ENCODE measurements at places on chromosomes 7 and 10.

DNA sequence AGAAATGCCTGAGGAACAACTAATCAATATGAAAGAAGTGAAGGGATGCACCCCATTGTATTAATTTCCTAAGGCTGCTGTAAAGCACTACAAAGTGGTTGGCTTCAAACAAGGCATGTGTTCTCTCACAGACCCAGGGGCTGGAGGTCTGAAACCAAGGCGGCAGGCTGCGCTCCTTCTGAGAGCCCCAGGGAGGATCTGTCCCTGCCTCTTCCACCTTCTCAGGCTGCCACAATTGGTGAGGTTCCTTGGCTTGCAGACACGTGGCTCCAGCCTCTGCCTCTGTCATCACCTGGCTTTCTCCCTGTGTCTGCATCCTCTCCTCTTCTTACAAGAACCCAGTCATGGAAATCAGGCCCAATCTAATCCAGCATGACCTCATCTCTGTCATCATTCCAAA lies 110.1 kb downstream of the TNS3 start:
- DNase-seq: no peak

DNA sequence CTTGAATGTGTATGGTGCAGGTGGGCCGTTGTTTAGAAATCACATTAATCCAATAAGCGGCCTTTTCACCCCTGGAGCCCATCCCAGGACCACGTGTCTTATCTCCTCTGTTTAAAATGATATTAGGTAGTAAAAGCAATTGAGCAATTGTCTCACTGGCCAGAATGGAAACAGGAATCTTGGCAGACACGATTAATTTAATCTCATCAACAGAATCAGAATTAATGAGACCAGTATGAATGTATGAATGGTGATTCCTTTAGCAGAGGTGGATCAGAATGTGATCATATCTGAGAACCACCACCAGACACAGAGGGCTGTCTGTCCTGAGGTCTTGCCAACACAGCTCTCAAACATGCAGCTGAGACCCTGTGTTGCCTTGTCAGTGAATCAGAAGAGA lies 1591.4 kb downstream of the REEP3 start:
- no peak for DNase-seq

- DNase-seq: no peak
These were observed 695.6 kb downstream of the PARD3 start for GRCh38 chr10:34119456-34119855.

DNA sequence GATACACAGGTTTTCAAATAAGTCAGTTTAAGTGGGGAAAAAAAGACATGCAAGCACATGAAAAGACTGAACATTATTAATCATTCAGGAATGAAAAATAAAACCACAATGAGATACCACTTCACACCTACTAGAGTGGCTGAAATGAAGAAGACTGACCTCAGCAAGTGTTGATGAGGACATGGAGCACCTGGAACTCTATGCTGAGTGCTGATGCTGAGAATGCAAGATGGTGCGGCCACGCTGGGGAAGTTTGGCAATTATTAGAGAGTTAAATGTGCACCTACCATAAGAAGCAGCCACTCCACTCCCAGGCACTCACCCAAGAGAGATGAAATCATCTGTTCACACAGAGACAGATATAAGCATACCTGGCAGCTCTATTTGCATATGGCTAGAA lies 32.9 kb upstream of the ELFN1 start:
- no peak for DNase-seq

GRCh38 chr10:101214446-101215396 lies 14.5 kb downstream of the LBX1 start:
- DNase-seq: no peak

- no peak for DNase-seq
These were observed 45.6 kb downstream of the BMPR1A start for GRCh38 chr10:86801995-86802394.

DNA sequence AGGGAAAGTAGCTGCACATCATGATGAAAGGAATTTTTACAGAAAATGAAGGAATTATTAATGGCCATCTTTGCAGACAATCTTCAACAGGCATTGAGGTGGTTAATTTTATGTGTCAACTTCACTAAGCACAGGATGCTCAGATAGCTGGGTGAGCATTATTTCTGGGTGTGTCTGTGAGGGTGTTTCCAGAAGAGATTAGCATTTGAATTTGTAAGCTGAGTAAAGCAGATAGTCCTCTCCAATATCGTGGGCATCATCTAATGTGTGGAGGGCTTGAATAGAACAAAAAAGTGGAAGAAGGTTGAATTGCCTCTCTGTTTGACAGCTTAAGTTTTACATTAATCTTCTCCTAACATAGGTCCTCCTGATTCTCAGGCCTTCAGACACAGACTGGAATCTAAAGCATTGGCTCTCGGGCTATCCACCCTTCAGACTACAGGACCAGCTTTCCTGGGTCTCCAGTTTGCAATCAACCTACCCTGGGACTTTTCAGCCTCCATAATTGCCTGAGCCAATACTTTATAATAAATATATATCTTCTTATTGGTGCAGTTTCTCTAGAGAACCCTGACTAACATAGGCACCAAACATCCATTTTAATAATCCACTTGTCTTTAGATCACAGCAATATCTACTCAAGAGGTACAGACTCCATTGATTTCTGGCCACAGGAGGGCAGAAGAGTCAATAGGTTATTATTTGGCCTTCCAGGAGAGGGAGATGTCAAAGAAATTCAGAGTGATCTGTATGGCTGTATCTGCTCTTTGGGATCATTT lies 10.5 kb upstream of the CRPPA start:
- DNase-seq: peak; percentile 21

GRCh38 chr7:41708581-41709358 lies 5.9 kb upstream of the INHBA start:
- DNase-seq: no peak

- DNase-seq: no peak
These were observed 194.8 kb downstream of the MAD1L1 start for GRCh38 chr7:2037808-2038522.

DNA sequence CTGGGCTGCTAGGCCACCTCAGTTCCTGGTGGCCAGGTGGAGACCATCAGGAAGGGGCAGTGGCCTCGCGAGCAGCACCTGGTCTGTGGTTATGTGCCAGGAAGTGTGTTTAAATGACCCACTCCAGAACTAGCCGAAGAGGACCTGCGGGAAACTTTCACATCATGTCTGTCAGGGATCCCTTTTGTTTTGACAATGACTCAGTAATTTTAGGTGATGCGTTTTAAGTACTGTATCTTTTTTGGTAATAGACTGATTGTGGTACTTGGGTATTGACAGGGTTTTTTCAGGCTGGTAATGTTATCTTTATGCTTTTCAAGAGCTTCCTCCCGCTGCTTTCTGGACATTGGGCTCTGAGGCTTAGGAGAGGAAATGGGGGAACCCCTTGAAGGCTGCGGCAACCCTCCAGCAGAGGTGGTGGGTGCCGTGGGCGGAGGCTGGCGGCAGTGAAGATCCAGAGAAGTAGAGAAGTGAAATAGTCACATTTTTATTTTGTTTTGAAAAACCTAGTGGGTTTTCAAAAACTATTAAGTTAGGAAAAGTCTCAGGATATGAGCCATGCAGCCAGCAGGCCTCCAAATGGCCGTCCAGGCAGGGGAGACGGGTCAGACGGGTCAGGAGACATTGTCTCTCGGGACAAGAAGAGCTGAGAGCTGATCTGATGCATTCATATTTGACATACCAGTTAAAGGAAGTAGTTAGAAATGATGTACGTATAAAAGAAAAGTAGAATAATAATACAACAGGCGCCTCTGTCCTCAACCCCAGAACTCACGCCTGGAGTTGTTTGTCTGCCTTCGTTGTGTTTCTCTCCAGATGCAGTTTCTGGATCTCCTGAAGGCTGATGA lies 27.7 kb downstream of the PPP2R2D start:
- no peak for DNase-seq

- DNase-seq: no peak
These were observed 335.4 kb upstream of the PFKP start for GRCh38 chr10:2731940-2732339.

DNA sequence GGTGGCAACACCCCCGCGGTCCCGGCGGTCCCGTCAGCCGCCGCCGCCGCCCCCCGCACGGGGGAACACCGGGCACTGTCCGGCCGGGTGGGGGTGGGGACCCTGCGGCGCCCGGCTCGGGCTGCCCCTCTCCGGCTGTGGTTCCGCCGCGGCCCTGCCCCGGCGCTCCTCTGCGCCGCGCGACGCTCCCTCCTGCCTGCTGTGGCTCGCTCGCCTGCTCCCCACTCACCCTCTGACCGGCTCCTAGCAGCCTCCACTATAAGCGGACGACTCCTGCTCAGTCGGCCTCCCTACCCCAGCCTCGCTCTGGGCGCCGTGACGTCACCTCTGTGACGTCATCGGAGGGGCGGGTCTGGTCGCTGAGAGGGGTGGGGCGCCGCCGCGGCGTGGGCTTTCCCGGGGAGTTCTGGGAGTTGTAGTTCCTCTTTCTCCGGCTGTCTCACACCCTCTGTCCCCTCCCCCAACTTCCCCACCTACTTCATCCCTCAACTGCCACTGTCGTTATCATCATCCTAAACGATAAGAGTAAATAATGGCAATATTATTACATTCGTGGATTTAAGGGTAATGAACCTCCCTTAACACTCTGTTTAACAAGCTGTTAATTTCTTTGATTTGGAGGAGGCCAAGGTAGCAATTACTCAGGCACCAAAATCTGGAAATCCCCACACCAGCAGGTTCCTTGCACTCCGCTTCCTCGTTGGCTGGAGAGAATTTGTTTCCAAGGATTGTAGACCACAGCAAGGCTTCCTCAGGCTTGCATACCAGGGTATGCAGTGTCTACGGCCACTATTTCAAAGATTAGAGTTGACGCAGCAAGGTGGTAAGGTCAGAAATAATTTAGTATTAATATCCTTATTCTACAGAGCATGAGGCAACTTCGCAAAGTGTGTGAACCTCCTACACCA lies at the start of gene UBE2H:
UBE2H (minus strand) TSS at position 308 of the 908 bp plus-strand sequence. CDS start 405 bp downstream, outside the sequence.
- DNase-seq: peak; percentile 52

GRCh38 chr10:5265139-5265538 lies 68.5 kb downstream of the AKR1C4 start:
- DNase-seq: no peak

GRCh38 chr7:41571573-41571972 lies 131.3 kb downstream of the INHBA start:
- no peak for DNase-seq

GRCh38 chr7:77185866-77186265 lies 13.8 kb downstream of the FGL2 start:
- no peak for DNase-seq

DNA sequence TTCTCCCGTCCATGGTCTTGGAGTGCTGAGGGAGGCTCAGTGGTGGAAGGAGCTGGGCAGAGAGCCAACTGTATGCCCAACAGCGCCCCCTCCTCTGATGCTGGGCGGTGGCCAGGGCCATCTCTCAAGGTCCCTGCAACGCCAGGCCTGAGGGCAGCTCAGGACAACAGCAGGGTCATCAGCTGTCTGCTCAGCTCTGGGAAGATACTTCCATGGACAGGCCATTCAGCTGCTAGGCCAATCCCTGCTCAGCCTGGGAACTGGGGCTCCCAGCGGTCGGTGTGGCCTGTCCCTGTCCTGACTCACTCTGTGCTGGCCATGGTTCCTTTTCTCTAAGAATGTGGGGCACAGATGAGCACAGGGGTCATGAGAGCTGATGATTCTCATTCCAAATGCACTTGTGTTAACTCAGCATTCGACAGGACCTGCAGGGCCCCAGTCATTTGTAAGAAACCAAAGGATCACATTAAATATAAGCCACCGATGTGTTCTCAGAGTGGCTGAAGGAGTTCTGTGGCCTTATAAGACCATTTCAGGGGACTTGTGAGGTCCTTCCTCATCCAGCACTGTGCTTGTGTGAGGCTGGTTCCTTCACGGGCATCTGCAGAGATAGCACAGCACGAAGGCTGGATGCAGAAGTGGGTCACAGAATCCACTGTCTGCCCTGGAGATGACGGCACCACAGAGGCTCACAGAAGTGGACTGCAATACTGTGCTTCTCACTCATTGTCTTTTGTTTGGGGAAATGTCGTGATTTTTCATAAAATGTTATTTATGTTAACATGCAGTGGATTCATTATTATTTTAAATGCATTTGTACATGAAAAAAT lies 73.0 kb downstream of the ADCY1 start:
- no peak for DNase-seq

- DNase-seq: no peak
These were observed 474.2 kb downstream of the ADRA2A start for GRCh38 chr10:111551001-111551400.

- no peak for DNase-seq
These were observed 357.4 kb downstream of the GLRX3 start for GRCh38 chr10:130493446-130494145.

DNA sequence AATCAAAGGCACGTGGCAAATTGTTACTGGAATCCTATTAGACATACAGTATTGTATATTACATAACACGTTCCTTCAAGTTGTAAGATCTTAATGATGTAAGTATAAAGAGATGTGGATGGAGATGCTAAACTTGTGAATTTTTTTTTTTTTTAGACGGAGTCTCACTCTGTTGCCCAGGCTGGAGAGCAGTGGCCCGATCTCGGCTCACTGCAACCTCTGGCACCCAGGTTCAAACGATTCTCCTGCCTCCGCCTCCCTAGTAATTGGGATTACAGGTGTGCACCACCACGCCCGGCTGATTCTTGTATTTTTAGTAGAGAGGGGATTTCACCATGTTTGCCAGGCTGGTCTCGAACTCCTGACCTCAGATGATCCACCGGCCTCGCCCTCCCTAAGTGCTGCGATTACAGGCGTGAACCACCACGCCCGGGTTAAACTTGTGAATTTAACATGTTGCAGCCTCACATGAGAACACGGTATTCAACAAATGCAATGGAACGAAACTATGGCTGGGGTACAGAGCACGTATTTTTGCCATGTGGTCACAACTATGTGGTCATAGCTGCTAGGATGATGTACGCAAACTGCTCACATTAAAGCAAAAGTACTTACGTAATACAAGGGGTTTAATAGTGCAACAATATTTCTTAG lies 818 bp upstream of the SUPV3L1 start:
- no peak for DNase-seq

GRCh38 chr7:156792611-156793010 lies 100.4 kb downstream of the LMBR1 start:
- DNase-seq: no peak

DNA sequence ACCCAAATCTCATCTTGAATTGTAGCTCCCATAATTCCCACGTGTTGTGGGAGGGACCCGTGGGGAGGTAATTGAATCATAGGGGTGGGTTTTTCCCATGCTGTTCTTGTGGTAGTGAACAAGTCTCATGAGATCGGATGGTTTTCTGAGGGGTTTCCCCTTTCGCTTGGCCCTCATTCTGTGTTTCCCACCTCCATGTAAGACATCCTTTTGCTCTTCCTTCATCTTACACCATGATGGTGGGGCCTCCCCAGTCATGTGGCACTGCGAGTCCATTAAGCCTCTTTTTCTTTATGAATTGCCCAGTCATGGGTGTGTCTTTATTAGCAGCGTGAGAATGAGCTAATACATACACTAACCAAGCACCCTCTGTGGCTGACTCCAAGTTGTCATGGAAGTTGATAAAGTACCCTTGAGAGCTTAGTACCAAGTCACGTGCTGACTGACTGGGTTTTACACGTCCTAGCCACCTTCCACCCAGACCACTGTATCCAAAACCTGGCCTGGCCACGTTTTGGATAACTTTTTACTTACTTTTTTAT lies 614.4 kb downstream of the SDK1 start:
- DNase-seq: no peak
